Heart right ventricle (tissue), 16 donors: ENCODE measurements at places on chromosomes 7 and 10. TPM values are rescaled to one million over a fixed set of nuclear protein-coding genes. Genes with fewer than 3 reads are reported as not detected.

Gene MMD2
- total RNA-seq, result not detected

GRCh38 chr7:39950473-39951225, 593 bp downstream of the CDK13 start:
- DNase-seq, result peak; percentile 55

DNA sequence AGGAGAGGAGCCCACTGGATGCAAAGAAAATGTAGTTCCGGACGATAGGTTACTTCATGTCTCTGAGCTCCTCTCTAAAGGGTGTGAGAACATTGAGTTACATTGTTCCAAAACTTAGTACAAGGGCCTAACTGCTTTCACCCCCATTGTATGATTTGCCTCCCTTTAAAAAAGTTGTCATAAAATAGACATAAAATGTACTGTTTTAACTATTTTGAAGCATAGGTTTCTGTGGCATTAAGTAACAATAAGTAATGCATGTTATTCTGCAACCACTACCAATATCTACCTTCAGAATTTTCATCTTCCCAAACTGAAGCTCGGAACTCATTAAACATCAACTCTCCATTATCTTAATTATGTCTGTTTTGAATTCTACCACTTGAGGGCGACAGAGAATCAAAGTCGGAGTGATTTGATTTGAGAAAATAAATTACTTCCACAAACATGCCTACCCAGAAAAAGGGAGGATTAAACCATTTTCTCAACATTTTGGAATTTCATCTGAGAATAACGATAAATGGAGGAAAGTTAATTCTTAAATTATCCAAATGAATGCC, 2.7 kb downstream of the IGFBP1 start:
- no peak for DNase-seq

GRCh38 chr7:32579776-32580175, 84.5 kb downstream of the AVL9 start:
- DNase-seq, result no peak

DNA sequence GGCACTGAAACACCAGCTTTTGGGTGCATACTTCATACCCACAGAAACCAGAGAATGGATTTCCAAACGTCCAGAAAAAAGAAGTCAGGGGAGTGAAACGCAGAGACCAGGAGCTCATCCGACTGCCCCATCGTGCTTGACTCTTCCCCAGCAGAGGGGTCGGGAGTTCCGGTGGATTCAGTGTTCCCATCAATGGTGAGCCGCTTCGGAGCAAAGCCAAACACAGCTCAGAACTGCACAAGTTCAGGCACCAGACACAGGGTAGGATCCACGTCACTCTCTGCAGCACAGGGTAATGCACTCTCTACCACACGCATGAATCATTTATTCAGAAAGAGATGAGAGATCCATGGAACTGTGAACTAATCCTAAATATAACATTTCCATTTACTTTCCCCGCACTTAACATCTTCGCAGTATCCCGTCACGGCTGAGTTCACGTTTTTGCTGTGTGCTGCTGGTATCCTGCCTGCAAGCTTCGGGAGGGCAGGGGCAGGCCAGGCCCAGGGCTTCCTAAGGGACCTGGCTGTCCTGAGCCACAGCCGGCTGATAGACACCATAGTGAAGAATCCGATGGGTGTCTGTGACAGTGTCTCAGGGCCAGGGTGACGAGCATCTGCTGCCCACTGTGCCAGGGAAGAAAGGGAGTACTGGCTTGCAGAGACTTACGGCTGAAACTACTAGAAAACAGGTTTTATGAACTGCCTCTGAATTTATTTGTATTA, 545.3 kb downstream of the PTPRN2 start:
- no peak for DNase-seq

GRCh38 chr7:2721842-2722241, 33.8 kb downstream of the AMZ1 start:
- DNase-seq, result no peak

DNA sequence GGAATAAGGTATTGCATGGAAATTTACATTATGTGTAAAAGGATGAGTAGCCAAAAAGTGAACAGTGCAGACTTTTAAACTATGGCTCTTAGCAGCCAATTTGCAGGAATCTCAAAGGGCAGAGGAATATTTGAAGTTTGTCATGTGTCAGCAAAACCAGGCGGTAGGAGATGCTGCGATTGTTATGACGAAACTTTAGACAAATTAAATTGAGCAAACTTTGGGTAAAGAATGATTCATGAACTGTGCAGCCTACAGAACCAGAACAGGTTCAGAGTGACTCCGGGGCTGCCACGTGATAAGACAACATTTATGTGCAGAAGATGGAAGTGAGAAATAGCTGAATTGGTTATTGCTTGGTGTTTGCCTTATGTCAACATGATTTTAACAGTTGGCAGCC, 39.2 kb upstream of the CCDC6 start:
- no peak for DNase-seq

Gene PRDX3
- 311 TPM for total RNA-seq

DNA sequence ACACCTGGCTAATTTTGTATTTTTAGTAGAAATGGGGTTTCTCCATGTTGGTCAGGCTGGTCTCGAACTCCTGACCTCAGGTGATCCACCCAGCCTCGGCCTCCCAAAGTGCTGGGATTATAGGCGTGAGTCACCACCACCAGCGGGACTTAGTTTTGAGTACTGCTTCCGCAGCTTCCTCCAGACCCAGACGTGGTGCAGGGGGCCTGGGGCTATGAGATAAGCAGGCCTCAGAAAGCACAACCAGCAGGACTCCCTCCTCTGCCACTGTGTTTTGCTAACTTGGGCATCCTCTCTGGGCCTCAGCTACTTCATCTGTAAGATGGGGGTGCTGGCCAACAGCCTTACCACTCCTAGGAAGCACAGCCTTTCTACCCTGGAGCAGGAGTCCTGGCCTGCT, 37.8 kb downstream of the GOLGA7B start:
- no peak for DNase-seq
